ENCODE measurements at places on chromosomes 2 and 18.

DNA sequence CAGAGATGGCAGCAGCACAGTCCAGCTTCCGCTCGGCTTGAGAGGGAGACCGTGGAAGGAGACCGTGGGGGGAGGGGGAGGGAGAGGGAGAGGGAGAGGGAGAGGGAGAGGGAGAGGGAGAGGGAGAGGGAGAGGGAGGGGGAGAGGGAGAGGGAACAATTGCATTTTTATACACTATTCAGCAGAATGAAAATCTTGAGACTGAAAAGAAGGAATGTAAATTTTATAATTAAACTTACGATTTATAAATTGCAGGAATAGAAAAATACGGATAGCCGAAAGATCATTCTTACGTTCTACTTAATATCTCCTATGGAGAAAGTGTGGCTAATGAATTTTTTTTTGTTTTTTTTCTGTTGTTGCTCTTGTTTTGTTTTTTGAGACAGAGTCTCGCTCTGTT lies 12.5 kb upstream of the COLEC12 start:
- DNase-seq, result no peak

GRCh38 chr2:26847307-26847654 lies 651 bp upstream of the DPYSL5 start:
- DNase-seq, result no peak

DNA sequence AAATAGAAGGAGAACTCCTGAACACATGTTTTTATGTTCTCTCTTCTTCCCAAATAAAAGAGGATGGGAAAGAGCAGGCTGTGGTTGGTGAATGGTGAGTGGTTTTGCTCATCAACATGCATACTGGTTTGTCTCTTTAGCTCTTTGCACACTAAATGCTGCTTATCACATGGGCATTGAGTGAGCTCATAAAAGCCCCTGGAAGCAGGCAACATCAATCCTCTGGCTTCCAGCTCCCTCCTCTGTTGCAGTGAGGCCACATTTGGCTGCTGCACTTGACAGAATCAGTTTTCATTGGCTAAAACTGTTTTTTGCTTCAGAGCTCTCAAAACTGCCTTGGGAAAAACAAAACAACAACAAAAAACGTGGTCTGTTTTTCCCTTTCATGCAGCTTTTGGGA lies 1308.2 kb upstream of the NRXN1 start:
- no peak for DNase-seq

DNA sequence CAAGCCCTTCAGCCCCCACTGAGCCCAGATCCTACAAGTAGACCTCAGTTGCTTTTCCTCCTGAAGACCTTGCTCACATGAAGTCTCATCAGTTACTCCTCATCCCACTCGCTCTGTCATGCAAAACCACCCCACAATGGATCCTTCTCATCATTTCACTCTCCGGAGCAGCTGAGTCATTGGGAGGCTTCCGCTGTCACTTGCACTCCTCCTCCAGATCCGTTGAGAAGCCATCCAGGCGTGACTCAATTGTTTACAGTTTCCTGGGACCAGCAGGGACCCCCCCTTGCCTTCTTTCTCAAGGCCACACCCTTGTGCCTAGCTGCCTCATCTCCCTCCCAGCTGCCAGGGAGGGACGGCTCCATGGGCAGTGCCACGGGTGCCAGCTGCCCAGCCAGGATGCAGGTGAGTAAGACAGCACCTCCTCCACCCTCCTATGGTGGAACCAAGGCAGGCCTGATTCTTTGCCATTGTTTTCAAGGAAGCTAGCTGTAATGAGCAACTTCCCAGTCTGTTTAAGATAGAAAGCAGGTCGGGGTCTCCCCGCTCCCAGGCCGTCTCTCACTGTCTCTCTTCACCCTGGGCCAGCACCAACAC lies 16.3 kb downstream of the GPR55 start:
- DNase-seq, result peak; percentile 33

GRCh38 chr2:41234093-41234492 lies 782.2 kb upstream of the SLC8A1 start:
- no peak for DNase-seq

DNA sequence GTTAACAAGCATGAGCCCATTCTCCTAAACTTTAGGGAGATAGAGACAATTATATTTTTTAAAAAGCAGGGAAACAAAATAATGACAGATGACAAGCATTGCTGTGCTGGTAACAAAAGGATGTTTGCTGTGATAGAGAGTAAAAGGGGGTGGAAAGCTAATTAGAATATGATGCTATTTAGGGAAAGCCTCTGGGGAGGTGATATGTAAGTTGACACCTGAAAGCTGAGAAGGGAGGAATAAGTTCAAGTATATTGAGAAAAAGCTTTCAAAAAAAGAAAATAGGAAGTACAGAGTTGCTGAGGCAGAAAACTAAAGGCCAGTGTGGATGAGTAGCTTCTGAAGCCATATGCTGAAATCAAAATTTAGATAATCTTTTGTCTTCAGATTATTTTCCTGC lies 565.2 kb upstream of the NRXN1 start:
- DNase-seq, result no peak

- no peak for DNase-seq
Measured at GRCh38 chr2:29749843-29750242, 171.5 kb downstream of the ALK start.

DNA sequence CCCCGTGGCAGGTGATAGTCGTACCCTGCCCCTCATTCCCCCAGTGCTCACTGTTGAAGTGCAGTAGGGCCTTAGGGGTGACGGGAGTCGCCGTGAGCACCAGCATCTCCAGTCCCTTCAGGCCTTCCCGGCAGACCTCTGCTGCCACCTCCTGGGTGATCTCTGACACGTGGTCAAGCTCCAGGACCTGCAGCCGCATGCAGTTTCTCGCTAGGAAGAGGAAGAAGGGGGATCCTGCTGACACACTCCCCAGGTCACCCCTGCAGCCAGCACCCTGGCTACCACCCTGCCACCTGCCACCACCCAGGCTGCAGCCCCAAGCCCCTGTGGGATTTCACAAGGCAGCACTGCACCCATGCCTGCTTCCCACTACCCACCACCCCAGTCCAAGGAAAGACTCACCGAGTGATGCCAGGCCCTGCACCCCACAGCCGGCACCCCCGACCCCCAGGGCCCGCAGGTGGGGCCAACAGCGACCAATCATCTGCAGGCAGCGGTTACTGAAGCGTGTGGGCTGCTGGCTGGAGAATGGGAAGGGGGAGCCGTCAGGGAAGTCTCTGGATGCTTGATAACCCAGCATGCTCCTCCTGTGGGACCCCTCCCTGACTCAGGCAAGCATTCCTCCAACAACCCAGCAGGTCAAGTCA lies 23.8 kb downstream of the FBXO41 start:
- peak; percentile 10 for DNase-seq

- DNase-seq, result peak; percentile 28
Measured at GRCh38 chr2:160613466-160614153, 120.0 kb upstream of the RBMS1 start.

GRCh38 chr2:11771971-11772615 lies 25.7 kb downstream of the LPIN1 start:
- DNase-seq, result no peak

DNA sequence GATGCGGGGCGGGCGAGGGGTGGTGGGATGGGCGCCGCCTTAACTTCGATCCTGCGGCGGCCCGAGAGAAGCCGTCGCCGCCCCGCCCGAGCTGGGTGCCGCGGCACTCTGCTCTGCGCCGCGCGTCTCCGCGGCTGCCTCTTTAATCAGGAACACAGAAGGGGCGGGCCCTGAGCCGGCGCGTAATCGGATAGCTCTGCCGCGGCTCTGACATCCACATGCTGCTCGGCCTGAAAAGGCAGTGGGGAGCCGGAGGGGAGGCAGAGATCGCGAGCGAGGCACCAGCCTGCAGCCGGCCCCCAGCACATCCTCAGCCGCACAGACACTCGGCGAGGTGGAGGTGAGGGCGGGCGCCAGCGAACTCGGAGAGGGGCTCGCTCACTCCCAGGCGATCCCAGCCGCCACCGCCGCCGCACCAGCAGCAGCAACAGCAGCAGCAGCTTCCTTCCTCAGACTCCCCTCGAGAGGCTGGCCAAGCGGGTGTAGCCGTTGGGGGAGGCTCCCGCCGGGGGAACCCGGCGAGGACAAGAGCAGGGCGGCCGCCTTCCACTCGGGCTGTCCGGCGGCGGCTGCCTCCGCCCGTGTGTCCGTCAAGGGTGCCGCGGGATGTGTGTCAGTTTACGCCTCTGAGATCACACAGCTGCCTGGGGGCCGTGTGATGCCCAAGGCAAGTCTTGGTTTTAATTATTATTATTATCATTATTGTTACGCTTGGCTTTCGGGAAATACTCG lies at the start of gene NRP2:
Gene NRP2 (plus strand): TSS at position 263 of the 732 bp plus-strand sequence. CDS start 790 bp downstream, outside the sequence.
- DNase-seq, result no peak

- peak; percentile 61 for DNase-seq
Measured at GRCh38 chr2:74833418-74834233, at the start of gene HK2. Gene HK2 (plus strand): TSS chr2:74834127. CDS start chr2:74834581, 454 bp downstream.

GRCh38 chr2:172552547-172553291 lies 3.2 kb upstream of the PDK1 start:
- DNase-seq, result peak; percentile 67

GRCh38 chr2:42105330-42106256 lies 57.8 kb downstream of the PKDCC start:
- no peak for DNase-seq

DNA sequence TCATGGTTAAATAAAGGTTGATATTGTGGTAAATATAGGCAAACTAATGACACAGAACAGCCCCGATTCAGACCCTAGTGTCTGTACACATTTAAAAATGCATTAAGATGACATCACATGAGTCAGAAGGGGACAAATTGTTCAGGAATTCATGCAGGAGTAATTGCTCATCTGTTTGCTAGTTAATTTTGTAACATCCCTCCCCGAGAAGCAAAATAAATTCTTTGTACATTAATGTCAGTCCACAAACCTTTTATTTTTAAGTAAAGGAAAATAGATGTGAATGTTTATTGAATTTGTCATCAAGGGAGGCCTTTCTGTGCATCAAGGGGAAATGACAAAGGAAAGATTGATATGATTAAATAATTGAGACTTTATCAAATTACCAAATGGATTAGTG lies 69.9 kb downstream of the SH3BP4 start:
- peak; percentile 76 for DNase-seq

DNA sequence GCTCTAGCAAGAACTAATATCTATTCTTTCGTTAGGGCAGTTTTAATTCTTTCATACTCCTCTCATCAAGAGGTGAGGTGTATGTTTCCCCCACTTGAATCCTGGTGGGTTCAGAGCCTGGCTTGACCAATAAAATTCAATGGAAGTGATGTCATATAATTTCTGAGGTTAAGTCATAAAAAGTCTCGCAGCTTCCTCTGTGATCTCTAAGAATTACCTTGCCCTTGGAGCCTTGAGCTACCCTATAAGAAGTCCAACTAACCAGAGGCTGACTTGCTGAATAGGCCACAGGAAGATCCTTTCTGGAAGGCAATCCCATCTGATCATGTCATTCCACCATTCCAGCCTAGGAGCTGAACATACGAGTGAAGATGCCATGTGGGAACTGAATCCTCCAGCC lies 26.1 kb upstream of the INO80D start:
- no peak for DNase-seq

DNA sequence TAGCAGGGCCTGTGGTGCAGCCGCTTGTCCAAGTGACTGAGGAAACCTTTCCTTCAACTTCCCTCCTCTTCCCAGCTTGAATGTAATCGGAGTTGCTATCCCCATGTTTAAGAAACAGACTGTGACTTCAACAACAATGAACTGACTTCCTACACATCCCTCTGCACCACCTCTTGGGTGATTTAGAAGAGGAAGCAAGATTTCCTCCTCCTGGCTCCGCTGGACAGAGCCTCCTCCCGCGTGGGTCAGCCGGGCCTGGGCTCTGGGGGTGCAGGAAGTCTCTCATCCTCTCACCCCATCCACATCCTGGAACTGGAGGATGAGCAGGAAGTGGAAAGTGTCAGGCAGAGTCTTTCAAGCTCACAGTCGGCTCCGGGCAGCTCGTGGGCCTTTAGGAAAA lies 84.3 kb downstream of the GATA6 start:
- no peak for DNase-seq

- no peak for DNase-seq
Measured at GRCh38 chr2:232290668-232291067, 87.9 kb upstream of the ALPP start.

DNA sequence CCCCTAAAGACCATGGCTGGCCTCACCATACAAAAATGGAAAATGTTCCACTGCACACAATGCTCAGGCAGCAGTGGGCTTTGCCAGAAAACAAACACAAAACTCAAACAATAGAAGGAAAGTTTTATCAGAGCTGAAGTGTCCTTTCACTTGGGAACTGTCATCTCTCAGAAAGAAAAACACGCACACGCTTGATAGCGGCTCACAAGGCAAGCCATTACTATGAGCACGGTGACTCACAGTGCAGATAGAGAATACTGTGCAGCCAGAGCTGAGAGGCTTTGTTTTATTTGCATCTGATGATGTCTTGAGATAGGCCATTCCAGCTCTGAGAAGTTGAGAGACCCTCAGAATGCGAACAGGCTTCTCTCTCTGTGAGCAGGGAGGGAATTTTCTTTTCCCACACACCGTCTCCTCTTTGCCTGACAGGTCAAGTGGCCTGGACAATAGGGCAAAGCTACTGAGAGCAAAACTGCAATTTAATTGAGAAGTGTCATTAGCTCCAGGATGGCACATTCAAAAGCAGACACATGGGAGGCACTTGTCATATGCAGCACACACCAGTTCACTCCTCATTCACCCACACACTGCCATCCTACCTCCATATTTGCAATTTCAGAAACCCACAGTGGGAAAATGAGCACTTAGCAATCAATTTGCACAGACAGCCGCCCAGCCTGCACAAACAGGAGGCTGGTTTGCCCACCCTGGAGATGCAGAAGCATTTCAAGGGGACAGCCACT lies 236.6 kb downstream of the SS18 start:
- no peak for DNase-seq

GRCh38 chr18:11548916-11549551 lies 60.4 kb upstream of the SLC35G4 start:
- no peak for DNase-seq

DNA sequence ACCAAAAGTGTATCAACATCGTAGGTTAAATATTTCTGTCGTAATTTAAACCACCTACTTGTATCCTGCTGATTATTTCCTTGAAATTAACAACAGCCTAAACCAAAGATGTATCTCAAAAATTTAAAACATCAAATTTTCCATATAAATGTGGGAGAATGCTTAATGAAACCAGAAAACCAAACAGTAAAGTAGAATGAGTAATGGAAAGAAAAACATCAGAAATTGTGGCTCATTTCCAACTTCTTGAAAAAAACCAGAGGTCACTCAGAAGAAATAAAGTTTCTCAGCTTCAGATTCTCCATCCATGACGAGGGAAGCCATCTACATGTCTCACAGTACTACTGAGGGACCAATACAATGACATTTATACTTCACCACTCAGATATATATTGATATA lies 296.5 kb downstream of the NOL4 start:
- no peak for DNase-seq

DNA sequence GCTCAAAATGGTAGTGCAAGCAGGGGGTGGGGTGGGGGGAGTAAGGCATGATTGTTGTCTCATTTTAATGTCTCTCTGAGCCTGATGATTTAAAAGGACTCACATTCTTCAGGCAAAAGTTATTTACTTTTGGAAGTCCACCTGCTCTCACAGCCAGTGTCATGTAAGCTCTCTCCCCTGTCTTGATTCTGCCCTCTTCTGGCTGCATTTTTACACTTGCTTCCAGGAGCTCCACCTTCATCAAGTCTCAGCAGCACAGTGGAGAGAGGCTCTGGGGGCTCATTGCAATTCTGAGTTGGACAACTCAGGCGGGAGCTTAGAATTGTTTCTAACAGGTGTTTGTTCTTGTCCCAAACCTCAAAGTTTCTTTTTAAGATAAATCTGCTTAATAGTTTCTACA lies 39.2 kb downstream of the GNAL start:
- DNase-seq, result no peak

All from AG09309 (cell line).